ENCODE measurements at places on chromosomes 5 and 9.
A peak's percentile ranks its signal among the peaks of the same experiment; 100 is the strongest.

- no peak for DNase-seq
Observed at GRCh38 chr9:4147476-4148230, 152.2 kb downstream of the GLIS3 start.

DNA sequence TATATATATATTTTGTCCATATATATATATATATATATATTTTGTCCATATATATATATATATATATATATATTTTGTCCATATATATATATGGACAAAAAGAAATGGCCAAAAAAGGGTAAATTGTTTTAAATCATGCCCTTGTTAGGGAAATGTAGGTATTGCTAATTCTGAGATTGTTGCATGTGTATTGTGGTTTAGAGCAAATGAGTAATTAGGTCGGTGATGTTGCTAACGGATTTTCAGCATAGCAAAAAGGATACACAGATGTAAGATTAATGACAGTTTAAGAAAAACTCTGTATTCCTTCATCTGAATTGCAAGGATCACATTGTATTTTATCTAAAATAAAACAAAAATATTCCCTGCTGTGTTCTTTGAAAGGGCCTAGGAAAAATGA lies 40.2 kb downstream of the OSTF1 start:
- DNase-seq, result no peak

DNA sequence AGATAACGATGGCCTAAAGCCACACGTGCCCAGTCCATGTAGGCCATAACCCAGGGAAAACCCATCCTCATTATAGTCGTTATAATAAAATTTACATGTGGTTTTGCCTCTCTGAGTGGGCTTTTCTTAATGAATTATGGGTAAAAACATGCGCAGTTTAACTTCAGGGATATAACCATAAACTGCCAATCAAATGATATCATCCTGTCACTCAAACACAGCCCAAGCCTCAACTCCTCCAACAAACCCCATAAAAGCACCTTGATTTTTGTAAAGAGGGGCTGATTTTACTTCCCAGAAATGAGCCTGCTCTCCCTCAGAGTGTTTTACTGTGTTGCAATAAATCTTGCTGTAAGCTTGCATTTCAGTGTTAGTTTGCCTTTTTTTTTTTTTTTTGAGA lies 15.8 kb upstream of the SETX start:
- DNase-seq, result no peak

GRCh38 chr5:180802325-180803180 lies at the start of gene MGAT1:
Gene MGAT1 (minus strand): TSS chr5:180802806. CDS start chr5:180792971, 9,835 bp downstream.
- DNase-seq, result peak; percentile 81

DNA sequence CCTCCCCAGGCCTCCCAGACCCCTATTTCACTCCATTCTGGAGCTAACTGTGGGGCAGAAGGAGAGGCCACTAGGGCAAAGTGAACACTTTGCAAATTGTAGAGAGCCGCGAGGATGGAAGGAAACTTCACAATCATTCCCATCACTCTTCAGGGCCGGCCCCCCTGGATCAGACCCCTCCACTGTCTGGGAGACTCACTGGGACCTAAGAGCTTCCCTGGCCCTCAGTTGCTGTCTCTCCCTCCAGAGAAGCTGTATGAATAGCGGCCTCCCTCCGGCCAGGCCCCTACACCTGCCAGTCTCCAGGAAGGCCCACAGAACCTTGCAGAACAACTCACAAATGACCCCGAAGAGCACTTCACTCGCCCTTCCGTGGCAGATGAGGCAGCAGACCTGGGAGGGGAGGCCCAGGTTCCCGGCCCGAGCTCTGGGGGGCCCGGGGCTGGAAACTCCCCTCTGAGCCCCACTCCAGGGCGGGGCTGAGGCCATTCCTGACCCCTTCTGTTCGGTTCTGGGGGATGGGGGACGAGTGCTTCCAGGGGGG lies 141.9 kb upstream of the IER5L start:
- DNase-seq, result no peak

- DNase-seq, result no peak
Observed at GRCh38 chr9:90861826-90862740, 60.5 kb downstream of the SYK start.

DNA sequence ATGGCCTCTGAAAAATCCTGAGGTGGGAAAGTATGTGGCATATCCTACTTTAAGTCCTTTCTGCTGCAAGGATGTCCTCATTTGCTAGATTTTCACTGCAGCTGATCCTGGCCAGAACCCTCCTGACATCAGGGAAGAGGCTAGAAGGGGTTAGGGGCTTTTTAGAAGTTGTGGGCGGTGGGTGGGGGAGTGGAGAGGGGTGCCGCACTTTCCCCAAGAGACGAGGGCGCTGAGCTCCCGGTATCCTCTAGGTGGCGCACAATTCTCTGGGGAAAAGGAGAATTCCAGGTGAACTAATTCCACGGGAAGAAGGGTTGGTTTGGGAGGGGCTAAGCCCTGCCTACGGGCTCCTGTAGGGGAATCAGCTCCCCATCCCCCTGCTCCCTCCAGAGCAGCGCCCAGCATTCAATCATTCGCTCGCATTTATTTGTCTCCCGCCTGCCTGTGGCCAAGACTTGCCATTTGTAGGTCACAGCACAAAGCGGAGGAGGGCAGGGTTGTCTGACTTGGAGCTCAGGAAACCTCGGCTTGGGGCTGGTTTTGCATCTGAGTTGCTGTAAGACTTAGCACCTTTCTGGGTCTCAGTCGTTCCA lies 42.9 kb upstream of the HAND1 start:
- no peak for DNase-seq

DNA sequence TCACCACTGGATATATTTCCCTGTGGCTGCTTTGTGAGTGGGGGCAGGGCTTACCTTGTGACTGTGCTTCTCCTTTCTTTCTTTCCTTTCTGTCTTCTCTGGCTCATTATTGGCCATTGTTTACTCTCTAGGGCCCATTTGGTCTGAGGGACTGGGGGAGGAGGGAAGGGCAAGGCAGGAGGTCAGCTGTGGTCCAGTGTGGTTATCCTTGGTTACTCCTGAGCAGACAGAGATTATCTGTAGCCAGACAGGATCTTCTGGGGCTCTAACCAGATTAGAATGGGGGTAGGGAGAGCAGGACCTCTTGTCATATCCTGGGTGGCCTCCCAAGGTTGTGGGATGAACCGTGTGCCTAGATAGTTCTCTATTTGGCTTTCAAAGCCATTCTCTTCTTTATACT lies 71.2 kb downstream of the ANKRD55 start:
- no peak for DNase-seq

DNA sequence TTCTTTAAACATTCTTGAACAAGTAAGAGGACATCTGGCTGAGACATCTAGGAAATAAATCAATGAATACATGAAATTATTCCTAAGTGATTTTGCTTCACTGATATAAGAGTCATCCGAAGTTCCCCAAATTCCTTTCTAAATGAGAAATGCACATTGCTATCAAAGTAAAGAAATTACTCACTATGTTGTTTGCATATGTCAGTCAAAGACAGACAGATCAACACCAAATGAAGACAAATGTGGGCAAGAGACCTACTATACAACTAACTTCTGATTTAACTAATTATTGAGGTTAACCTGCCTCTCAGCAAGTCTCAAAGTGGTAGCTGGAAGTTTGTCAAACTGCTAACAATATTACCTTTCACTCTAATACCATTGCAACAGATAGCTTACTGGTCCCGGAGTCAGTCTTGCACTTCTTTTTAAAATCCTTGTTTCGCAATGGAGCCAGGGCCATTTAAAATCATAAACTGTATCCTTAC lies 13.2 kb downstream of the TUT7 start:
- DNase-seq, result no peak

GRCh38 chr5:100824635-100825034 lies 78.4 kb downstream of the ST8SIA4 start:
- no peak for DNase-seq

DNA sequence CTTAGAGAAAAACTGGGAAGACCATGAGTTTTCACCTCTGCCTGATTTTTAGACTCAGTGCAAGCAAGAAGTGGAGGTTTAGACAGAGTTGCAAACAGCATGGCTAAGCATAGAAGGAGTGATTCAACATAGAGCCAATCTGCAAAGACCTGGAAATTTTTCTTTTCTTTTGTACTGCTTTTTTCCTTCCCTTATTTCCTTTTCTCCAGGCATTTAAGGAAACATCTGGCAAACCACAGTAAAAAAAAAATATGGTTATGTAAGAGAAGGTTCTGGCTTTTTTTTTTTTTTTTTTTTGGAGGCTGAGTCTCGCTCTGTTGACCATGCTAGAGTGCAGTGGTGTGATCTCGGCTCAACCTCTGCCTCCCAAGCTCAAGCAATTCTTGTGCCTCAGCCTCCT lies 16.6 kb upstream of the DCAF12 start:
- no peak for DNase-seq

DNA sequence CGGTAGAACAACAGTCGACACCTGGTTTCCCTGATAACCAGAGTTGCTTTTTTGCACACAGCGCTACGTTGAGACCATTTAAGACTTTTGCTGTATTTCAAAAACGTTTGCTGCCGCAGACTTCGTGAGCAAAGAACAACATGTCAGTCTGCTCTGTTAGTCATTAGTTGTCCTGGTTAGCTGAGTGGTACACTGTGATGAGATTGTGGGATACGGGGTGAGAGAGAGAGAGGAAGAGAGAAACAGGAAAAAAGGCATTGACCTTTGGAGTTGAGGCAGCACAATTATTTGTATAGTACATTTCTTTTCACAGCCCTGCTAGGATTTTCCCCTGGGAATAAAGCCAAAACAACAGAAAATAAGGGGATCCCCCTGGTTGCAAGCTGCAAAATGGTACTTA lies 306.1 kb upstream of the WWC1 start:
- DNase-seq, result no peak

GRCh38 chr5:1111241-1111726 lies 579 bp downstream of the SLC12A7 start:
- no peak for DNase-seq

GRCh38 chr9:7370381-7370780 lies 429.2 kb downstream of the DMAC1 start:
- no peak for DNase-seq

GRCh38 chr9:127928676-127929624 lies 1.6 kb downstream of the PIP5KL1 start:
- no peak for DNase-seq

- no peak for DNase-seq
Observed at GRCh38 chr5:124457101-124457500, 289.3 kb downstream of the ZNF608 start.

- no peak for DNase-seq
Observed at GRCh38 chr5:17314907-17315471, 97.6 kb downstream of the BASP1 start.

Measured in activated T-cell treated with anti-CD3 and anti-CD28 coated beads for 48 hours (primary cell).